Frontal cortex (tissue), 4 donors: ENCODE measurements at places on chromosomes 6 and 20.
A peak's percentile ranks its signal among the peaks of the same experiment; 100 is the strongest.

DNA sequence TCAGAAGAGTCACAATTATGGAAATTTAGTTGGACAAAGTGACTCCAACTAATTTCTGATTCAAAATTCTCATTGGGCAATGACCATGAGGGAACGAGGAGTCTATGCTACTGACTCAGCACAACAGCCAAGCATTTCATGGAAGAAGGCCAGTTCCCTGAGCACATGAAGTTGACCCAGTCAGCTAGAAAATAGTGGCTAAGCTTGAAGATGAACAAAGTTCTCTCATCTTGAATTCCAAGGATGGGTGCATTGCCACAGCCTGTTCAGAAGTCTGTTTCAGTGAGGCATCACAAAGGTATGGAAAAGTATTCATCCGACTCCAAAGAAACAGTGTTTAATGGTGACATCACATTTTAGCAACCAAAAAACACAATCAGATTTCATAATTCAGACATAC is 676.9 kb downstream of the HACE1 start:
- DNase-seq = peak; percentile 1

DNA sequence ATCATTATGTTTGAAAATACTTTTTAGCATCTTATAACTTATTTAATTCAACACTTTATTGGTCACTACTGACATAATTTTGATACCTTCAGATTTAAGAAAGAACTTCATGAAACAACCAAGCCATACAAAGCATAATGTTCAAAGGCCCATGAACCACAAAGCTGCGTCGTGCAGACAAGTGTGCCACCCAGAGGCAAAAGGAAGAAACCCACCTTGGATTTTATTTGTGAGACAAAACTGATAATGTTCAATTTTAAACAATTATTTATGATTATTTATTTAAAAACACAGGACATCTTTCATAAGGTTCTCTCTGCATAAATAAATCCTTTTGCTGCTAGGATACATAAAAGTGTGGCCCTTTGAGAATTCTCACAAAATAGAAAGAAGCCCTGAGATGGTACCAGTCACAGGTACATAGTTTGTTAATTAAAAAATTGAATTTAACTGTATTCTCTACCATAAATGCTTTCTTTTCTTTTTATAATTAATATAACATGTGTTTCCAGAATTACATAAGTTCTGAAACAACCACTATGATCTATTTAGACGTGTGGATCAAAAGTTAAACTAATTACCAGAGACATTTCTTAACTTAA is 143.7 kb downstream of the RALGAPA2 start:
- peak; percentile 15 for DNase-seq

GRCh38 chr6:108744244-108744972 is 103.8 kb upstream of the ARMC2 start:
- DNase-seq = no peak

DNA sequence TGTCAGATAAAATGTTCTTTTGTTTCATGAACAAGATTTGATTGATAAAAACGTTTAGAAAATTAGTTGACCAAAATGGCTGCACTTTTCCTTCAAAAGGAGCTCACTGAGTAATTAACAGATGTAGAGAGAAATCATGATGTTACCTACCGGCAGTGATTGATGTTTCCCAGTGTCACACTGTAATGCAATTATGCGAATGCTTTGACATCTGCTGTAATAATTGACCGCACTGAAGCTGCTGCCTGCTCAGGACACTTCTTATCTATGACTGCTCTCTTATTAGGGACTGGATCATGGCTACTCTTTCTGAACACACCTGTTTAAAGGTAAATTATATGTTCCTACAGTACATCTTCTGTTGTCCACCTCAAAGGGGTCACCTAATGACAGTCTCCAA is 94.6 kb downstream of the GPR63 start:
- no peak for DNase-seq

- peak; percentile 85 for DNase-seq
Measured at GRCh38 chr6:167826230-167826895, 348 bp upstream of the AFDN start.

GRCh38 chr6:130625825-130626527 is 201.2 kb upstream of the SMLR1 start:
- no peak for DNase-seq

DNA sequence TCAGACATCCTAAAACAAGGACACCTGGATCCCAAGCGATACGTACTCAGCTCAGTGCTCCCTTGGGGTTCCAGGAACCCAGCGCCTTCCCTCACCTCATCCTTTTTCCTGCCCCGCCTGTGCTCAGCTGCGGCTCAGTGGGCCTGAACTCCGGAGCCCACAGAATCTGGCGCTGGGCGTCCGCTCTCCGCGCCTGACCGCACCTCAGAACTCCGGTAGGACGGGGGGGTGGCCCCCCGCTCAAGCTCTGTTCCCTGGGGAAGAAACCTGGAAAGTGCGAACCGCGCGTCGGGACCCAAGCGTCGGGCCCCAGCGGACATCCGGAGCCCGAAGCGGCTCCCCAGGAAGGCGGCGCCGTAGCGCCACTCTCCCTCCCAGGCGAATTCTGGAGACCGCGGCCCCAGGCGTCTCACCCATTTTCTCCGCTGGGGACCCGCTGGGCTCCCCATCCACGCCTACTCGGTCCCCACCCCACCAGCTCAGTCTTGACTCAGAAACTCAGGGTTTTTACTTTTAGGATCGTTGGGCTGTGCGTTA is 336 bp upstream of the LY6G5C start:
- DNase-seq = peak; percentile 67

DNA sequence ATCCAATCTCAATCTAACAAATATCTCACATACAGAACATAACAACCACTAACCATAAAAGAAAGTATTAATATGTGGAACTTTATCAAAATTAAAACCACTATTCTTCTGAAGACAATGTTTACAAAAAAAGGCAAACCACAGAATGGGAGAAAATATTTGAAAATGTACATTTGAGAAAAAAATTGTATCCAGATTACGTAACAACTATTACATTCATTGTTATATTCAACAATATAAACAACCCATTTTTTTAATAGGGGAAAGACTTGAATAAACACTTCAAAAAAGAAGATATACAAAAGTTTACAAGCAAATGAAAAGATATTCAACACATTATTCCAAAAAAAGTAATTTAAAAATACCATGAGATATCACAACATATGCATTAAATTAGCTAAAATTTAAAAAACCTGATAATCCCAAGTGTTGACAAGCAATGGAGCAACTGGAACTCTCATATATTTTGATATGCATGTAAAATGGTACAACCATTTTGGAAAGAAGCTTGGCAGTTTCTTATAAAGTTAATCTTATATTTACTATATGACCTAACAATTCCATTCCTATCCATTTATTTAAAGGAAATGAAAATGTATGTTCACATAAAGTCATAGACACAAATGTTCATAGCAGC is 124.3 kb upstream of the CDYL start:
- no peak for DNase-seq

- DNase-seq = no peak
Measured at GRCh38 chr6:126718600-126719327, 378.8 kb downstream of the CENPW start.

- peak; percentile 85 for DNase-seq
Measured at GRCh38 chr6:157221049-157221816, 102.1 kb downstream of the TMEM242 start.

- DNase-seq = no peak
Measured at GRCh38 chr20:45157962-45158361, 16.7 kb upstream of the PI3 start.

- no peak for DNase-seq
Measured at GRCh38 chr6:8299034-8299433, 136.3 kb downstream of the SLC35B3 start.

DNA sequence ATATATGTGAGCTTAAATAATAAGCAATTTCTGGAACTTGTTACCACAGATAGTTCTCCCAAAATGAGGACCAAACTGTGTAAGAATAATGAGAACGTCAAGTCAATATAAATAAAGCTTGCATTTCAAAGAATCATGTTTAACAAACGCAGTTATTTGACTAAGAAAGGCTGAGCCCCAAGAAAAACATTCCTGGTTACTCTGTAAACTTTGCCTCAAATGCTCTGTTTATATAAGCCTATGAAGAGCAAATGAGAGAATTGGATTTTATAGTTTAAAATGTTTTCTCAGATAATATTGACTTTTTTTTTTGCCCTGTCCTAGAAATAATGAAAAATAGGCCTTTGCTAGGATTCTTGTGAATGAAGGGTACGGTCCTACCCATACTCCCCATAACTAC is 81.3 kb downstream of the C6orf52 start:
- DNase-seq = no peak

DNA sequence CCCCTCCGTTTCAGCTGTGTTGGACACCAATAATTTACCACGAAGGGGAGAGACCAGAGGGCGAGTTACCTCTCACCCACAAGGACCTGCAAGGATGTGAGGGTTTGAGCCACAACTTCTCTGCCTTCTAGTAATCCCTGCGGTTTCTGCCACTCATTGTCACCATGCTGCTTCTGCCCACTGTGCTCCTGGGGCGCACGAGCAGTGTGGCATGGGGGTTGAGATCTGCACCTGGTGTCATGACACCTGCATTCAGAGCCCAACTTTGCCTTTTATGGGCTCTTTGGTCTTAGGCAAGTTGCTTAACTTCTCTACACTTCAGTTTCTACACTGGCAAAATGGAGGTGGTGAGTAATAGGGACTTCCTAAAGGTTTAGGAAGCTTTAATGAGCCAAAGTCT is 84.9 kb downstream of the SOBP start:
- no peak for DNase-seq

DNA sequence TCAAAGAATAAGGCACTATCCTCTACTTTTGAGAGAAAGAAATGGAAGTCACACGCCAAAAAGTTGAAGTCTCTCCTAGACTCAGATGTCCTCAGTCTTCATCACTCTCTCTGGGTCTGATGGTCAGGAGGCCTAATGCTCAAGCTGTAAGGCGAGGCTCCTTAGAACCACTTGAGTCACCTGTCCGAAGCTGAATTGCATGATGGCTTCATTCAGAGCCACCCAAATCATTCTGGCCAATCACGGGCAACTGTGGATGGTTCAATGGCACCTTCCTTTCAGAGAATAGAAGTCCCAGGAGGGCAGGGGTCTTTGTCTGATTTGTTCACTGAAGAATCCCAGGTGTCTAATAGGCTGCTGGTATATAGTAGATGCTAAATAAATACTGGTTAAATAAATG is 69.4 kb upstream of the RNF24 start:
- no peak for DNase-seq

DNA sequence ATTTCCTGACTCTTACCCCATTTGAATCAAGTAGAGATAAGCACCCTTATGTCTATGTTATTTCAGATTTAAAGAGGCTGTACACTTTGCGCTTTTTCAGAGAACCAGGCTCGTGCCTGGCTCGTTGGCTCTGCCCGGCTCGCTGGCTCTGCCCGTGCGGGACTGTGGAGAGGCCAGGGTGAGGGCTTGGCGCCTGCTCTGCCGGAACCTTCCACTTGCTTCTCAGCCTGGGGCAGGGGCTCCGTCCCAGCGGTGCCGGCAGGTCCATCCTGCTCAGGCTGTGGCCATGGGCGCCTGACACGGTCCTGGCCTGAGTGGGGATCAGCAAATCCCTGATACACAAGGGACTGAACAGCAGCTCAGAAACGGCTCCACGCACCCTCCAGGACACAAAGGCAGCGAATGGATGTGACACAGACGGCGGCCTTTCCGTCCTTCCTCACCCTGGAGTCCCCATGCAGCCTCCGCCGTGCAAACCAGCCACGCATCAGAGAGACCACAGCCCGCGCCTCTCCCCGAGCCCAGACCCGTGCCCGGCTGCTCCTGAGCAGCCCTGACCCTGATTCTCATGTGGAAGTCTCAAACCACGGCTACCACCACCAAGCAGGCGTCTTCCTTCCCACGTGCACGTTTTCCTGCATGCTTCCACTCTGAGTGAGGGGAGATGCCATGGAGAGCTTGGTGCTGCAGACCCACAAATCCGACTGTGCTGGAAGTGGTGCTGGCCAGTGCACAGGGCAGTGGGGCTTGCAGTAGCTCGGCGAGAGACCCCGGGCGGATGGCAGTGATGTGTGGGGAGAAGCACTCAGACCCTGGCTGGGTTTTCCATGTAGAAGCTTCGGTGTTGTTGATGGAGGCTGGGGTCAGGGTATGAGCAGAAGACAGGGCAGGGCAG is 233.9 kb downstream of the ERMARD start:
- no peak for DNase-seq

DNA sequence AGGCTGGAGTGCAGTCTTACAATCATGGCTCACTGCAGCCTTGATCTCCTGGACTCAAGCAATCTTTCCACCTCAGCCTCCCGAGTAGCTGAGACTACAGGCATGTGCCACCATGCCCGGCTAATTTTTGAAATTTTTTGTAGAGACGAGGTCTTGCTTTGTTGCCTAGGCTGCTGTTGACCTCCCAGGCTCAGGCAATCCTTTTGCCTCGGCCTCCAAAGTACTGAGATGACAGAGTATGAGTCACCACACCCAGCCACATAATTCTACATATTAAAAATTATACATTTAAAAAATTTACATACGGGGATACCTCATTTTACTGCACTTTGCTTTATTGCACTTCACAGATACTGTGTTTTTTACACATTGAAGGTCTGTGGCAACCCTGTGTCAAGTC is 115.1 kb downstream of the MAN1A1 start:
- DNase-seq = no peak

DNA sequence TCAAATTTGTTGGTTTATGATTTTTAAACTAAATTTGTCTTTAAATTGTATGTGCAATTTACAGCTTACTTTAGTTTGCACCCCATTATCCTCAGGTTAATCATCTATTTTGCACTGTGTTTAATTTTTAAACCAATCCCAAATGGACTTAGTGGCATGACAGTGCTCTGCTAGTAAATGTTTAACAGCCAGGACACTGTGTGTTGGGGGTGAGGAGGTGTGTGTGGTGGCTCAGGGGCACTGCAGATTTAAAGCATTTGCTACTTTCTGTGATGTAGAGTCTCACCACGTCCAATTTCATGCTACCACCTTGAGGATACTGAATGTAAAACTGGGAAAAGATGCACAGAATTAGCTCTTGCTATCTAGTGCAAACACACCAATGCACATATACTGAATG is 225.7 kb downstream of the HAO1 start:
- no peak for DNase-seq

GRCh38 chr20:12949429-12949980 is 59.3 kb upstream of the SPTLC3 start:
- DNase-seq = no peak

GRCh38 chr6:116254297-116255056 is 602 bp upstream of the TSPYL4 start:
- no peak for DNase-seq

GRCh38 chr20:24056491-24056890 is 67.9 kb upstream of the GGTLC1 start:
- DNase-seq = no peak

DNA sequence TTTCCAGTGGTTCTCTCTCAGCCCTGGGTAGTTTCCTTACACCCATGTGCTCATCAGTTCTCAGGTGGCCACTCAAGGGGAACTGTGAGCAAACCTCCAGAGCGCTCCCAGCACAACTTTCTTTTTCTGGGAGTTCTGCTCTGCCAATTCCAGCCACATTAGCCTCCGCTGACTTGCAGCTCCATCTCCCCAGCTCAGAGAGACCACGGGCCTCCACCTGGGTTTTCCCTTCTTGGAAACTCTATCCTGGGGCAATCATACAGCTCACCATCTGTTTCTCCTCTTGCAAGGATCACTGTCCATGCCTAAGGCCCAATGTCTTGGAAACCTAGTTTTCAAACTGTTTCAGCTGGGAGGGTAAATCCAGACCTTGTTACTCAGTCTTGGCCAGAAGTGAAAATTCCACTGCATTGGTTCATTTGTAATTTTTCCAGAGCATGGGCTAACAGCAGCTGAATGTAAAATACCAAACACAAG is 129.9 kb downstream of the EYA2 start:
- no peak for DNase-seq
